Progenitor cell of endocrine pancreas (in vitro differentiated cells): ENCODE measurements at places on chromosomes 1 and 21. TPM values are rescaled to one million over a fixed set of nuclear protein-coding genes. Genes with fewer than 3 reads are reported as not detected.

The RAB3B gene
- 86.2 and 87.1 TPM in 2 replicates for total RNA-seq

The TRIM45 gene
- total RNA-seq, result 48.0 and 50.9 TPM in 2 replicates

The RGS16 gene
- 0.98 and 1.5 TPM in 2 replicates for total RNA-seq

The CELA2A gene
- not detected in 2 replicates for total RNA-seq

The PIGR gene
- total RNA-seq, result not detected in 2 replicates

The RAB42 gene
- 0.65 and 2.1 TPM in 2 replicates for total RNA-seq

GRCh38 chr1:209937996-209938959 lies at the start of gene SYT14:
TSS of gene SYT14 (plus strand) at chr1:209938217. CDS start at chr1:209938265, 48 bp downstream.
- H3K4me1 ChIP-seq, result peaks cover 8% of the 10 kb centered on the region
- peak; percentile 50 for DNase-seq
- peaks cover 31% of the 10 kb centered on the region for H3K27me3 ChIP-seq
- H3K4me3 ChIP-seq, result peak within 1 kb of the TSS; percentile 82

DNA sequence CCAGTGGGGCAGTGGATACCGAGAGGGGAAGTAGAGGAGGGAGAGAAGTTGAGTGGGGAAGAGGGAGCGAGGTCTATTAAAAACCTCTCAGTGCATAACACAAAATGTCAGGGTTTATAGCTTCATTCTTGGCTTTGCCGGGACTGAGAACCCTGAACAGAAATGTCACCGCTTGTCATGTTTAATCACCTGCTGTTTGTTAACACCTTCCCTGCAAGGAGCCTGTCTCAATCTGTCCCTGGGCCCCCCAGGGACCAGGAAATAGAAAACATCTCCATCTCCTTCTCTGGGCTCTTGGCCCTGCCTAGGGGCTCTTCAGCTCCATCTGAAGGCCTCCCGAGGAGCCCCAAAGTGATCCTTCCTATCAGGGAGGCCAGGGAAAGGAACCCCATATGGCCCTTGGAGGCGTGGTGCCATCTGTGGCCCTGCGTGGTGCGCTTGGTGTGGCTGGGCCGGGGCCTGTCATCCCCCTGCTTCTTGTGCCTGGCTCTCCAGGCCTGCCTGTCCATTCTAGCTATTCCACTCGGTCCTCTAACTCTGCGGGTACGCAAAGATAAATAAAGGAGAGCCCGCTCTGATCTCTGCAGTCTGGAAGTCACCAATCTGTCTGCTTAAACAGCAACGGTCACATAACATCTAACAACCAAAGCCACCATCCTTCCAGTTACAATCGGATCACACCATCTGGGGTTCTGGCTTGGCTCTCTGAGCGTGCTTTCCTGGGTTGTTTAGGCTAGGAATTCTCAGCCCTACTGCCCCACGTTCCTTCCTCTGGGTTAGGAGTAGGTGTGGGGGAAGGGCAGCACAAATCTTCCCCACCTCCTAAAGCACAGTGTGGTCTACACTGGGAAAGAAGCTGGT lies 113.8 kb downstream of the CASZ1 start:
- H3K27me3 ChIP-seq, result peaks cover 27% of the 10 kb centered on the region
- no peaks in the 10 kb centered on the region for H3K36me3 ChIP-seq
- no peak for DNase-seq

- H3K27ac ChIP-seq, result no peak overlapping the region
- H3K27me3 ChIP-seq, result no peaks in the 10 kb centered on the region
- DNase-seq, result no peak
- no peak overlapping the region for H3K4me3 ChIP-seq
- H3K4me1 ChIP-seq, result no peaks in the 10 kb centered on the region
Observed at GRCh38 chr1:2334883-2335534, 56.3 kb downstream of the MORN1 start.
